ENCODE measurements at places on chromosomes 5 and 9.

DNA sequence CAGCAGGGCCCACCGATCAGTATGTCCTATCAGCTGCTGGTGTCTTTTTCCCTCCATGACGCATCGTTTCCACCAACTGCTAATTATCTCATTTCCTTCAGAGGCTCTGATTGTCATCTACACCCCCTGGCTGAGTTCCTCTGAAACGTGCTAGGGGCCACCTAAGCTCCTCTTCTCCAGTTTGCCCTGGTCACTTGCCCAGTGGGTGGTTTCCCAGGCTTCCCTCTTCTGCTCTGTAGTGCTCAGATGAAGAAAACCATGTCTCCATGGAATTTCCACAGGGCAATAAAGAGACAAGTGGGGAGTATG lies 65.3 kb downstream of the TSTD2 start:
- no peak for DNase-seq

- no peak for DNase-seq
These were observed 115.5 kb upstream of the ACTBL2 start for GRCh38 chr5:57598097-57598496.

DNA sequence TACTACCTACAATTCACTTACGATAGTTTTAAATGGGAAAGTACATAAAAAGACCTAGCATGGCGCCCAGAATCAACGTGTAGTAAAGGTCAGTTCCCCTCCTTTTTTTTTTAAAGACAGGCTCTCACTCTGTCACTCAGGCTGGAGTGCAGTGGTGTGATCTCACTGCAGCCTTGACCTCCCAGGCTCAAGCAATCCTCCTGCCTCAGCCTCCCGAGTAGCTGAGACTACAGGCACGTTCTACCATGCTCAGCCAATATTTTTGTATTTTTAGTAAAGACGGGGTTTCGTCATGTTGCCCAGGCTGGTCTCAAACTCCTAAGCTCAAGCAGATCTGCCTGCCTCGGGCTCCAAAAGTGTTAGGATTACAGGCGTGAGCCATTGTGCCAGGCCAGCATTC lies 40.7 kb upstream of the MTMR12 start:
- DNase-seq: no peak

GRCh38 chr9:77677397-77677796 lies 29.3 kb upstream of the GNA14 start:
- no peak for DNase-seq

GRCh38 chr5:52878656-52879055 lies 90.9 kb downstream of the ITGA1 start:
- no peak for DNase-seq

DNA sequence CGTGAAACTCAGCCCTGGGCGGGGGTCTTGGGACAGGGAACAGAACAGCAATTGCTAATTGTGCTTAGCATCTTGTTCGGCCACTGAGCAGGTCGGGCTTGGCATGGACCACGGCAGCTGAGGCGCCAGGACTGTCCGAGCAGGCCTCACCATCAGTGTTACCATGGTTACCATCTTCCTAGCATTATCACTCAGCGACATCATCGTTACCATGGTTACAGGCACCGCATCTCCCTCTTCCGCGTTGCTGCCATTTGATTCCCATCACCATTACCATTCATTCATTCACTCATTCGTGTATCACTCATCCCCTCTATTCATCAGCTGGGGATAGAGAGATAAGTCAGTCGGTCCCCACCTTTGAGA lies 81.0 kb upstream of the ZBTB43 start:
- no peak for DNase-seq

- DNase-seq: no peak
These were observed 71.6 kb downstream of the LRRC70 start for GRCh38 chr5:62650197-62650596.
